ENCODE measurements at places on chromosomes 11 and 22.
A peak's percentile ranks its signal among the peaks of the same experiment; 100 is the strongest.

- DNase-seq: no peak
Observed at GRCh38 chr22:44386386-44387035, 73.8 kb upstream of the SHISAL1 start.

DNA sequence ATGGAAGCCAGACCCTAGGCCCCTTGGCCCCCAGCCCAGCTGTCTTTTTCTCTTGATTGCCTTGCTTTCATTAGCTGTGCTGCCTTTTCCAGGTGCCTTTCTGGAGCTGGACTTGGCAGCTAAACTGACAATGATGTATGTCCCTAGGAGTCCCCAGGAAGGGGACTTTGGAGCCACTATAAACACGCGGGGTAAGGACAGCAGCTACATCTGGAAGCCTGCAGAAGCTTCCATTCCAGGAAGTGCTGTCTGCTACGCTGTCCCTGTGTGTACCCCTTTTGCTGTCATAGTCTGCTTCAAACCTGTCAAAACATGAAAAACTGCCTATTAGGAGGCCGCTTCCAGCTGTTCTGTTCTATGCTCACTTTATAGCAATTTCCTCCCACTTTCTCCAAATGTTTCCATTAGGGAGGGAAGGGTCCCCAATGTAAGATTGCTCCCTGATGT, 153.3 kb upstream of the RAG2 start:
- peak; percentile 56 for DNase-seq

GRCh38 chr22:46966495-46966845, 204.0 kb downstream of the TBC1D22A start:
- no peak for DNase-seq

DNA sequence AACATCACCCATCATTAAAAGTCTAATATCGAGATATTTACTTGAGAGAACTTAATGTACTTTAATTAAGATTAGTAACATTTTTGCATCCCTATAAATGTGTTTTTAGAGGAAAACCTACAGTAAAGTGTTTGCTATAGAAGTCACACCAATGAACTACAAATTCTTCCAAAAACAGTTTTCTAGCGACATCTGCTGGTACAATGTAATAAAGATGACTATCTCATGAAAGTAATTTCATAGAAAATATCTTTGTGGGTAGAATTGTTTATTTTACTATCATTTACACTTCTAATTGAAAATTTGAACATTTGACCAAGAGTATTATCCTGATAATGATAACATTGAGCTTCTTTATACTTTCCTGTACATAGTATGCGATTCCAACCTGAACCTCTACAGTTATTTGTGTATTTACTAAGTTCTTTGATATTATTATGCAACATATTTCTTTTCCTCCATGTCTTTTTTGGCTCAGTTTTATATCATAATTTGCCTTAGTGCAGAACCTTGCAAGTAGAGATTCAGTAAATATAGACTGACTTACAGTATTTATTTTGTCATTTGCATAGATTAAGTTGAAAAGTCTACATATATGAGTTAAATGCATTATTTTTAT, 252.7 kb downstream of the TMEM135 start:
- no peak for DNase-seq

GRCh38 chr11:114448749-114449482, 9.6 kb downstream of the REXO2 start:
- DNase-seq: no peak

GRCh38 chr11:100585728-100586127, 101.4 kb upstream of the ARHGAP42 start:
- DNase-seq: no peak

DNA sequence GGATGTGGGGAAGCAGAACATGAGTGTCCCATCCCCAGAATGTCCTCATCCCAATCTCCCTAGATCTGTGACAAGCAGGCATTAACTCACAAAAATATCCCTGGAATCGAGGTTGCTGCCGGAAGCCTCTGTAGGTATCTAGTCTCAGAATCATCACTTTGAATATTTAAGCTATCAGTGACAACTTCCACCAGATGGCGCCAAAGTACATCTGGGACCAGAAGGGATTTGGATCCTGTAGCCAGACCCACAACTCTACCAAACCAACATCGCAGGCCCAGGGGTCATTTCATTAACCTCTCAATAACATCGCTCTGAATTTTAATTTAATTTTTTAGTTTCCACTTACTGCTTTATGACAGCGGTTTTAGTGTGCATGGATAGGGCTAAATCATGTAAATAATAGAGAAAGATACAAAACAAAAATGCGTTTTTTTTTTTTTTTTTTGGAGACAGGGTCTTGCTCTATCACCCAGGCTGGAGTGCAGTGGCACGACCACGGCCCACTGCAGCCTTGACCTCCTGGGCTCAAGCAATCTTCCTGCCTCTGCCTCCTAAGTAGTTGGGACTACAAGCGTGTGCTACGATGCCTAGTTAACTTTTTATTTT, 1.1 kb upstream of the EXT2 start:
- DNase-seq: peak; percentile 85

- peak; percentile 77 for DNase-seq
Observed at GRCh38 chr11:13008625-13009475, at the start of gene RASSF10. Gene RASSF10 (plus strand): TSS chr11:13009316. CDS start chr11:13009577, 261 bp downstream.

DNA sequence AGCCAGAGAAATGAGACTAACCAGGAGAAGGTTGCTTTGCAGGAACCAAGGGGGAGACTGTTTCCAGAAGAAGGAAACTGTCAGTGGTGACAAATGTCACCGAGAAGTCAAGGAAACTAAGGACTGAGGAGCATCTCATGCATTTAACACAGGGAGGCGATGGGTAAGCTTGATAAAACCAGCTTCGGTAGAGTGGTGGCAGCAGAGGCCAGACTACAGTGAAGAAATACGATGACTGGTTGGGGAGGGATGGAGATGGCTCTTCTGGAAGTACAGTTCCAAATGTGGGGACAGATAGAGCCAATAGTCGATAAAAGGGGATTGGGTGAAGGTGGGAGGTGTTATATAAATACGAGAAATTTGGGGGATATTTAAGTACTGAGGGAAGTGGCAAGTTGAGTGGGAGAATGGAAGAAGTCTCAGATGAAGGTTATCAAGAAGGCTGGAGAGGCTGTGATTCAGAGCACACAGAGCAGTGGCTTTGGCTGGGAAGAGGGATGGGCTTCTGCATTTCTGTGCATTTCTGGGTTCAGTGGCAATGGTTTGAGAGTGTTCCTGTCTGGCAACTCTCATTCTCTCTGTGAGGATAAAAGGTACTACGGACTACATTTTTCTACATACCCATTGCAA, 29.2 kb downstream of the SC5D start:
- no peak for DNase-seq
